Hippocampal formation (tissue), 2 donors: ENCODE measurements at places on chromosomes 3 and 15.

DNA sequence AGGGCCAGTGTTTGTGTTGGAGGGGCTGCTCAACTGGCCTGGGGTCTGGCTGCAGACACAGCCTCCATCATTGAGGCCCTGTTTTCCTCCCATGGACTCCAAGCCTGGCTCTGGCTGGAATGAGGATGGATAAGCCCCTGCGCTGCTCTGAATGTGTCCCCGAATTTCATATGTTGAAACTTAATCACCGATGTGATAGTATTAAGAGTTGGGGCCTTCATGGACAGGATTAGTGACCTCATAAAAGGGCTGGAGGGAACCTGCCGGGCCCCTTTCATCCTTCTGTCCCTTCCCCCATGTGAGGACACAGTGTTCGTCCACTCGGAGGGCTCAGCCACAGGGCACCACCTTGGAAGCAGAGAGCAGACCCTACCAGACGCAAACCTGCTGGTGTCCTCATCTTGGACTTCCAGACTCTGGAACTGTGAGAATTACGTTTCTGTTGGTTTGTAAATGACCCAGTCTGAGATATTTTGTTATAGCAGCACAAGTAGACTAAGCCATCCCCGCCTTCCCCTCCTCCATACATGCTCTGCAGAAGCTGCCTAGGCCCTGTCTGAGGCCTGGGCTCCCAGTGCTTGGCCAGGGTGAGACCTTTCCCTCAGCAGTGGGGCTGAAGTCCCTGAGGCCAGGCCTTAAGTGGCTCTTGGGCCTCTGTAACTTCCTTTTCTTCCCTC lies 3.8 kb upstream of the LCTL start:
- no peak for DNase-seq

DNA sequence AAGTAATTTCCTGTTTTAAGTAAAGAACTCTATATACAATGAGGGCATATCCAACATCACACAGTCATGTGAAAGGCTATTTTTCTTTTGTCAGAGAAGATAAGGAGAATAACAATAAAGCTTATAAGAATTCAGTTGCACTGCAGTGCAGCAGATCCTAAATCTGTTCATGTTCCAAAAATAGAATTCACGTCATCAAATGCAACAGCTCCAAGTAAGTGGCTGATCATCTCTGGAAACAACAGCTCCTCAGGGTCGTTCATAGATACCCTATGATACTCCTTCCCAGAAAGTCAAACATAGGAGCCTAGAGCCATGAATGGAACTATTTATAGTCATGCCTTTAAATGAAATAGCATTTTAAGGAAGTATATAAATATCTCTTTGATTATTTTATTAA lies 100.2 kb downstream of the FMN1 start:
- no peak for DNase-seq

GRCh38 chr15:78265752-78266224 lies 1.4 kb downstream of the DNAJA4 start:
- no peak for DNase-seq

GRCh38 chr3:88267847-88268246 lies 118.1 kb downstream of the C3orf38 start:
- DNase-seq, result no peak

- no peak for DNase-seq
These were observed 19.6 kb downstream of the HEMK1 start for GRCh38 chr3:50588759-50589433.

DNA sequence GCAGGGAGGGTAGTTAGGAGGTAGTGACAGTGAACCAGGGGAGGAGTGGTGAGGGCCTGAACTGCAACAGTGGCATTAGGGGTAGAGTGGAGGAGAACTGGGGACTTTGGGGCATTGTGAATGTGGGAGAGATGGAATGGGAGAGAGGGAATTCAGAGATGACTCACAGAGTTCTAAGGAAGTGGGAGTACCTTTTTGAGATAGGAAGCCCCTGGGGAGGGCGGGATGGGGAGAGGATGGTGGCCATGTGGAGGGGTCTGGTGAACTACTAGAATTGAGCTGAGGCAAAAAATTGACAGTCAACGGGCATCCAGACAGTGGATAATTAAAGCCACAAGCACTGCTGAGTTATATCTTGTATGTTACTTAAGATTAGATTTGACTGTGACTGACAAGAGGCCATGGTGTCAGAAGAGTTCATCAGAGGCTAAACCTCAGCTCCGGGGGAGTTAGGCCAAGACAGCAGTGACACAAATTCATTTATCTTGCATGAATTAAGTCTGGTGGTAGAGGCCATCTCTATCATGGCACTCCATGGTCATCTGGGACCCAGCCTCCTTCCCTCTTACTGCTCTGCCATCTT lies 34.0 kb downstream of the PLEKHO2 start:
- no peak for DNase-seq

GRCh38 chr3:155243512-155243921 lies 50.0 kb downstream of the STRIT1 start:
- DNase-seq, result no peak

GRCh38 chr15:25624504-25625177 lies 185.8 kb upstream of the UBE3A start:
- no peak for DNase-seq

DNA sequence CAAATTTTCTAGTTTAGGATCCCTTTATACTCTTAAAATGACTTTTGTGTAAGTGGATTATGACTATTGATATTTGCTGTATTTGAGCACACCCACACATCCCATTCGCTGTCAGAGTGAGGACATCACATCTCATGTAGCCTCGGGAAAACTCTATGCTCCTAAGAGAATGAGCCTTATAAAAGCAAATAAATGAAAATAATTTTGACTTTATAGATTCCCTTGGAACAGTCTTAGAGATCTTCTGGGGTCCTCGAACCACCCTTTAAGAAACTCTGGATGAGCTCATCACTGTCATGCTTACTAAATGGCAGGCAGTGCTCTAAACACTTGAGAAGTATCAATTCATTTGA lies 16.1 kb upstream of the EXOG start:
- no peak for DNase-seq
